ENCODE measurements at places on chromosomes 3 and 15. TPM values are rescaled to one million over a fixed set of nuclear protein-coding genes. Genes with fewer than 3 reads are reported as not detected.

DNA sequence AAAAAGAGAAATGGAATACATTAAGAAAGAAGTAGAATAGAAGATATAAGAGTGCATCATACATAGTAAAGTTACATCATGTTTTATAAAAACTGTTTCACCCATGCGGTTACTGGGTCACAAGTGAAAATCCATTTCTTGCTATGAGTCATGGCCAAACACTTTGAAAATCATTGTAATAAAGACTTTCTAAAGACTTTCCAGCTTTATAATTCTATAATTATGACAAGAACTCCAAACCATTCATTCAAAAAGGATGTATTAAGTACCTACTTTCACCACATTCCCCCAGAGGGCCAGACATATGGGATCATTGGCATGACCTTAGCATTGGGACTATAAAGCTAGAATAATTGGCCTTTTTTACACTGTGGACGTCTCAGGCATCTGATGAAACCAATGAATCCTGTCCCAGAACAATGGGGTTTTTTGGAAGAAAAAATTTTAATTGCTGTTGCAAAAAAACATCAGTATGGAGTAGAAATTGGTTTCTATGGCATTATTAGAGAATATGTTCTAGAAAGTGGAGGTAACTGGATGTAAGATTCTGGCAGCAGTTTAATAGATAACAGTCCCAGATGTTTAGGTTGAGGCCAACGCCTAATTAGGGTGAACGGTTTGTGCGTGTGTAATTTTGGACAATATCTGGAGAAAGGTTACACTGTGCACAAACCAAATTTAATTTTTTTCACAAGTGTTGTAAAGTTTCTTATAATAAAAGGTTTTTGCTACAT lies 3.3 kb upstream of the SKIC8 start:
- H3K4me3 ChIP-seq = no peak overlapping the region
- peaks cover 6% of the 10 kb centered on the region for H3K27me3 ChIP-seq
- peaks cover 7% of the 10 kb centered on the region for H3K36me3 ChIP-seq
- DNase-seq = no peak

The ACOX2 gene
- total RNA-seq = not detected

GRCh38 chr3:160355826-160356225 lies 43.2 kb downstream of the IFT80 start:
- H3K27ac ChIP-seq = no peak overlapping the region
- H3K27me3 ChIP-seq = no peaks in the 10 kb centered on the region

The BNC1 gene
- not detected for total RNA-seq

DNA sequence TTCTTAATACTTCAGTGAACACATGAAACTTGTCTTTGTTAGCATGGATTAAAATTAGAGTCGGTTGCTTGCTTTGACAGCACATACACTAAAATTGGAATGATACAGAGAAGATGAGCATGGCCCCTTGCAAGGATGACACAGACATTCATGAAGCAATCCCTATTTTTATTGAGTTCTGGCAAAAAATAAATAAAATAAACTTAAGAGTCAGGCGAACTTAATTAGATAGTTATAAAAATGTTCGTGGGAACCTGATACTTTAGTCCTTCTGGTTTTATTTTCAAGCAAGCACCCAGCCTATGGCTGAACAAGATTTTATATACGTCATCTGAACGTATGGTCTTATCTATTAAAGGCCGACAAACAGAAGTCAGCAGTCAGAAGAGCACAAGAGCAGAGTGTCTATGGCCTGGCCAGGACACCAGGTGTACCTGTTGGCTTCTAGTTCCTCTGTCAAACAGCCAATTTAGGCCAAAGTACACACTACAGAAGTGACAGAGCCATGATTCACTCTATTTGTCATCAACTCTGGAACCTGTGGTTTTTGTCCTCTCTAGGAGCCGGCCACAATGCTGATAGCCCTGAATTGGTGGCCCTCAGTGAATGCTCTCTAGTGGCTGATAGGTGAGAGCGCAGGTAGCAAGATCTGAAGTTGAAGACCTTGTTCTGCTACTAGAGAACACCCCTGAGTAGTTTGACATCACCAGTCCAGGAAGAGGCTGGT lies 64.3 kb downstream of the LEO1 start:
- H3K4me3 ChIP-seq = no peak overlapping the region
- peaks cover 70% of the 10 kb centered on the region for H3K36me3 ChIP-seq
- no peak overlapping the region for H3K27ac ChIP-seq

DNA sequence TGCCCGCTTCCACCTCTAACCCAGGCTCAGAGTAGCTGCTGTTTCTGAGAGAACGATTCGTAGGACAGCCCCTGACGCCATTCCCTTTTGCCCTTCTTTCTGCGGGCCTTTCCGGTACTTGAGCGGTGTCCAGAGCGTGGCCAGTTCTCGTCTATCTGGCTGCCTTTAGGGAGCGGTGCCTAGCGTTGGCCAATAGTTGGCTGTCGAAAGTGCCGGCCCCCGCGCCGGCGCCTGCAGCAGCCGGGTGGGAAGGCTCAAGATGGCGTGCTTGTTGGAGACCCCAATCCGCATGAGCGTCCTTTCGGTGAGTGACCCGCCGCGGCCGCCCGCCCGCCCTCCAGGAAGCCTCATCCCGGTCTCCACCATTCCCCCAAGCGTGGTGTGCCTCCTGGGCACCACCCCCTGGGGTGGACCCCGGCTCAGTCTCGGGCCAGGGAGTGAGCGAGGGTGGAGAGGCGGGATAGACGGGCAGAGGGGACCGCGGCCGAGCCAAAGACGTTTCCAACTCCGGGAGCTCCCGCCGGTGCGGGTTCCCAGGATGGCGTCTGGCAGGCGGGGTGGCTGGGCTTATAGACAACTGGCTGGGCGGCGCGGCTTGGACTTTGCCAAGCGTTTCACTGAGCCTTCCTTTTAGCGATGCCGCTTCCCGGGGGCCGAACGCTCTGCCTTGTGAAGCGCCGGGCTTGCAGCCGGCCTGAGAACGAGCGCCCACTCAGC lies at the start of gene ARMC8:
Gene ARMC8 (plus strand): TSS at position 6 of the 717 bp plus-strand sequence. CDS start 254 bp downstream, at position 260.
- H3K4me3 ChIP-seq = peak within 1 kb of the TSS; percentile 92
- H3K27me3 ChIP-seq = peaks cover 5% of the 10 kb centered on the region
- peaks cover 37% of the 10 kb centered on the region for H3K4me1 ChIP-seq

GRCh38 chr15:69478259-69478781 lies 25.7 kb downstream of the RPLP1 start:
- H3K4me1 ChIP-seq = peaks cover 3% of the 10 kb centered on the region
- no peak overlapping the region for H3K27ac ChIP-seq
- H3K36me3 ChIP-seq = no peaks in the 10 kb centered on the region
- peaks cover 6% of the 10 kb centered on the region for H3K27me3 ChIP-seq
- DNase-seq = peak; percentile 49
- H3K4me3 ChIP-seq = no peak overlapping the region

DNA sequence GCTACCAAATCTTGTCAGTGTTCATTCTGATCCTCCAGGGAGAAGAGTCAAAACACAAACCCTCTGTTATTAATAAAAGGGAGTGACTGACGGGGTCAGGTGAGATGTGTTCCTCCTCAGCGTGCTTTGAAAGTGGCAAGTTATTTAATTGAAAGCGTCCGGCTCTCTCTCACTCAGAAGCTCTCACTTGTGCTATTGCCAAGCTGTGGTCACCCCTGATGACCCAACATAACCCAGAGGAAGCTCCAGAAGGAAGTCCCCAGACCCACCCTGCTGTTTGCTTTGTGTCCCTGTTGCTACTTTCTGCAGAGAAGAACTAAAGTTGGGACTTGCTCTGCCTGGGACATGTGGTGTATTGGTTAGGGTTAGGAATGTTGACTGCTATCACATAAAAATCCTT lies 235.6 kb downstream of the EDEM1 start:
- H3K27ac ChIP-seq = no peak overlapping the region
- peaks cover 9% of the 10 kb centered on the region for H3K4me1 ChIP-seq
- no peaks in the 10 kb centered on the region for H3K36me3 ChIP-seq
- H3K4me3 ChIP-seq = no peak overlapping the region
- peaks cover 7% of the 10 kb centered on the region for H3K27me3 ChIP-seq

DNA sequence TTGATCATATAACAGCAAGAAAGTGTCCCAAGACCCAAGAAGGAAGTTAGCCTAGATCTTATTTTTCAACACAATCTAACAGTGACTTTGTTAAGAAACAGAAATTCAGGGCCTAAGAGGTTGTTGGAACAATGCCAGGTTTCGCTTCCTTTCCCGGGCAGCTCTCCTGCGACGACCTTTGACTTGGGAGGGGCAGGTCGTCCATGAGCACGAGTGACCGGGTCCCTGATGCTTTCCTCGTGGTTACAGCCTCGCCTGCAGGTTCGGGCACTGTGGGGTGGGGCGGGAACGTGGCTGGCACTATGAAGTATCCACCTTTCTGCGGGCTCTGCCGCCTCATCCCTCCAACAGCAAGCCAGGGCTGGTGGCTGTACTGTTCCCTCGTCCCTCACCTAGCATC lies 90.1 kb upstream of the RGMA start:
- H3K27ac ChIP-seq = no peak overlapping the region
- no peak overlapping the region for H3K4me3 ChIP-seq
- DNase-seq = no peak
- no peaks in the 10 kb centered on the region for H3K36me3 ChIP-seq

- no peak overlapping the region for H3K4me3 ChIP-seq
- H3K27ac ChIP-seq = no peak overlapping the region
- no peaks in the 10 kb centered on the region for H3K27me3 ChIP-seq
- no peak for DNase-seq
- no peaks in the 10 kb centered on the region for H3K36me3 ChIP-seq
Measured at GRCh38 chr3:64213962-64214379, 11.3 kb downstream of the PRICKLE2 start.

- DNase-seq = no peak
- no peaks in the 10 kb centered on the region for H3K36me3 ChIP-seq
- H3K4me3 ChIP-seq = no peak overlapping the region
- no peak overlapping the region for H3K27ac ChIP-seq
Measured at GRCh38 chr15:88992216-88992615, 79.0 kb upstream of the MFGE8 start.

- DNase-seq = no peak
- H3K36me3 ChIP-seq = no peaks in the 10 kb centered on the region
- H3K27me3 ChIP-seq = no peaks in the 10 kb centered on the region
Measured at GRCh38 chr3:55442861-55443260, 44.2 kb downstream of the WNT5A start.

The WDR93 gene
- total RNA-seq = 0.16 TPM

DNA sequence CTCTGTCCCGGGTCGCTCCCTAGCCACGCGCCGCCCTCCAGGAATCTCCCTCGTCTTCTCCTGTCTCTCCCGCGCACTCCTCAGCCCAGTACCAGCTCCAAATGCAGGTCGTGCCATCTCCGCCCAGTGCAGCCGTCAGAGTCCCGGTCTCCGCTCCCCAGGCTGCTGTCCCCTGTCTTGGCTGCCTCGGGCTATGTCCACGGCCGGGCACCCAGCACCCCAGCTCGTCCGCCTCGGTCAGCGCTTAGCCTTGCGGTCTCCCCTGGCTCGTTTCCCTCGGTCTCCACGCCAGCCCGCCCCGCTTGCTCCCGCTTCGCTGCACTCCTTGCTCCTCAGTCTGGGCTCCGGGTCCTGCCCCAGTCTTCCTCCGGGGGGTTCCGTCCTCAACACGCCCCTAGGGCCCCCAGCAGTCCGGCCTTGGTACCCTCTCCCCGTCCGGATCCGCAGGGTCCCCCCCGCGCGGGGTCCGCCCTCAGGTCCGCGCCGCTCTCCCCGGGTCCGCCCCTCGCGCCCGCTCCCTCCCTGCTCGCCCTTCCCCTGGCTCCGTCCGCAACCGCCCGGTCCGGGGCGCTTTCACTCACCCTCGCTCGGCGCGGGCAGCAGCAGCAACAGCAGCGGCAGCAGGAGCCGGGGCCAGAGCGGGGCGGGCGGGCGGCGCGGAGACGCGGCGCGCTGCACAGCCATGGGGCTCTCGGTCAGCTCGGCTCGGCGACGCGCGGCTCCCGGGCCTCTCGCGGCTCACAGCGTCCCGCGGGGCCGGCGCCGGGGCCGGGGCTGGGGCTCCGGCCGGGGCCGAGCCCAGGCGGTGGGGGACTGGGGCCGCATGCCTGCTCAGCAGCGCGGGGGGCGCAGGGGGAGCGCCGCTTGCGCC lies 462 bp downstream of the IGDCC3 start:
- H3K4me1 ChIP-seq = peaks cover 17% of the 10 kb centered on the region
- no peak for DNase-seq
- H3K27me3 ChIP-seq = peaks cover 60% of the 10 kb centered on the region
- H3K27ac ChIP-seq = no peak overlapping the region

The SPRED1 gene
- 1.3 TPM for total RNA-seq

GRCh38 chr15:48888191-48888590 lies 10.3 kb downstream of the EID1 start:
- H3K36me3 ChIP-seq = no peaks in the 10 kb centered on the region
- no peak for DNase-seq
- H3K27me3 ChIP-seq = peaks cover 16% of the 10 kb centered on the region
- no peaks in the 10 kb centered on the region for H3K4me1 ChIP-seq
- no peak overlapping the region for H3K27ac ChIP-seq
- H3K4me3 ChIP-seq = no peak overlapping the region

GRCh38 chr15:68431792-68432401 lies at the start of gene ITGA11:
Gene ITGA11, minus strand, starts transcription at chr15:68432163. Its CDS starts 97 bp downstream, at chr15:68432066.
- H3K4me1 ChIP-seq = peaks cover 6% of the 10 kb centered on the region
- DNase-seq = no peak
- peaks cover 45% of the 10 kb centered on the region for H3K27me3 ChIP-seq
- no peaks in the 10 kb centered on the region for H3K36me3 ChIP-seq
- no peak within 1 kb of the TSS for H3K4me3 ChIP-seq

GRCh38 chr15:64344651-64345294 lies 11.2 kb downstream of the CSNK1G1 start:
- no peak overlapping the region for H3K4me3 ChIP-seq
- no peak for DNase-seq
- H3K27me3 ChIP-seq = no peaks in the 10 kb centered on the region
- peaks cover 45% of the 10 kb centered on the region for H3K36me3 ChIP-seq

The ZNF774 gene
- 2.9 TPM for total RNA-seq

DNA sequence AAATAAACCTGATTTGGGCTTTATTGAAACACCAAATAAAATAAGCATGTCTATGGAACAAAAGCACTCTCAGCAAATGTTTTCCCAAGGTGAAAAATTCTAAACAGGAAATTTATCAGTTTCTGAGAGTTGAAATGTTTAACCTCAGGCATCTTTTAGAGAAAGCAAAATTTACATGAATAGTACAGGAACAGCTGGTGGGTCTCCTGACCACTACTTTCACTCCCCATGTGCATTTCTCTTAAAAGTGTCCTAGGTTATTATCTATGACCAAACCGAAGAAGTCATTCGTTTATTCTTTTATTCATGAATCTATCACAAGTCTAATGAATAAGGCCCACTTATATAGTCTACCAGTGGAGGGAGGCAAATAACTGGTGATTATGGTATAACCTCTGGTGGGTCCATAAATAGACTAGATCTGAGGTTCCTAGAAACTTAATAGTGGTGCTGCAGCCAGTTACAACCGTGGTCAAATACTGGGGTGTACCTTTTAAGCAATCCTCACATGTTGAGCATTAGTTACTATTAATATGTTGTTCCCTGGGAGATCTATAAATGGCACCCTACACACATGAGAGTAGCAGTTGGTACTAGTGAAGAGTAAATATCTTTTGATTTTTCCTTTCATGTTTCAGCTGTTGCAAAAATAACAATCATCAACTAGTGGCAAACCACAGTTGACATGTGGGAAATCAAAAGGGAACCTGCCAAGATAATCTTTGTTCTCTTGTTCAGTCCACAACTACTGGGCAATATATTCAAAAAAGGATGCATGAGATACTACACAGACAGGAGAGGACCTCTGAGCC lies 169.3 kb upstream of the STAC start:
- DNase-seq = no peak
- no peak overlapping the region for H3K4me3 ChIP-seq
- no peak overlapping the region for H3K27ac ChIP-seq
- H3K4me1 ChIP-seq = no peaks in the 10 kb centered on the region

GRCh38 chr15:39030291-39031070 lies 465.9 kb upstream of the RASGRP1 start:
- H3K27me3 ChIP-seq = no peaks in the 10 kb centered on the region
- H3K36me3 ChIP-seq = no peaks in the 10 kb centered on the region
- no peak for DNase-seq
- no peak overlapping the region for H3K27ac ChIP-seq
- no peaks in the 10 kb centered on the region for H3K4me1 ChIP-seq
- no peak overlapping the region for H3K4me3 ChIP-seq

Data from activated B cell treated with CpG ODN at 0.5 μM for 24 hours (primary cell).